Esophagus muscularis mucosa (tissue), 4 donors: ENCODE measurements at places on chromosomes 11 and 22. TPM values are rescaled to one million over a fixed set of nuclear protein-coding genes. Genes with fewer than 3 reads are reported as not detected.

- DNase-seq: no peak
Measured at GRCh38 chr11:34891611-34892010, 24.6 kb downstream of the APIP start.

- no peak for DNase-seq
Measured at GRCh38 chr22:41931701-41932269, 5.2 kb upstream of the TNFRSF13C start.

Gene ENTHD1
- not detected for total RNA-seq

DNA sequence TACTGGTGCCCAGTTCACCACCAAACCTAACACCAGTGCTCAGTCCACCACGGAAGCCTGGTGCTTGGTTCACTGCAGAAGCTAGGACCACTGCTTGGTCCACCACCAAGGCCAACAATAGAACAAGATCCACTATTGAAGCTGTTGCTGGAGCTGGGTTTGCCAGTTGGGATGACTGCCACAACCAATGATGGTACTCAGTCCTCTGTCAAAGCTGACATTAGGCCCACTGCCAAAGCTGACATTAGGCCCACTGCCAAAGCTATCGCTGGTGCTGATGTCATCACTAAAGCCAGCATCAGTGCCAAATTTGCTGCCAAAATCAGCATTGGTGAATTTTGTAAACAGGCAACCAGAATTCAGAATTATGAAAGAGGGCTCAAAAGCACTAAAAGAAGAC is 1850.2 kb upstream of the RAG2 start:
- no peak for DNase-seq

Gene SCGB1D1
- total RNA-seq: not detected

Gene MS4A12
- not detected for total RNA-seq

- DNase-seq: no peak
Measured at GRCh38 chr22:39719559-39720450, 149.3 kb downstream of the CACNA1I start.

Gene CAPRIN1
- total RNA-seq: 152 TPM

- DNase-seq: no peak
Measured at GRCh38 chr11:36558571-36559413, 9.0 kb upstream of the RAG1 start.

- no peak for DNase-seq
Measured at GRCh38 chr22:47057916-47058585, 295.6 kb downstream of the TBC1D22A start.
